Common myeloid progenitor, CD34-positive (primary cell): ENCODE measurements at places on chromosomes 1 and 21.

DNA sequence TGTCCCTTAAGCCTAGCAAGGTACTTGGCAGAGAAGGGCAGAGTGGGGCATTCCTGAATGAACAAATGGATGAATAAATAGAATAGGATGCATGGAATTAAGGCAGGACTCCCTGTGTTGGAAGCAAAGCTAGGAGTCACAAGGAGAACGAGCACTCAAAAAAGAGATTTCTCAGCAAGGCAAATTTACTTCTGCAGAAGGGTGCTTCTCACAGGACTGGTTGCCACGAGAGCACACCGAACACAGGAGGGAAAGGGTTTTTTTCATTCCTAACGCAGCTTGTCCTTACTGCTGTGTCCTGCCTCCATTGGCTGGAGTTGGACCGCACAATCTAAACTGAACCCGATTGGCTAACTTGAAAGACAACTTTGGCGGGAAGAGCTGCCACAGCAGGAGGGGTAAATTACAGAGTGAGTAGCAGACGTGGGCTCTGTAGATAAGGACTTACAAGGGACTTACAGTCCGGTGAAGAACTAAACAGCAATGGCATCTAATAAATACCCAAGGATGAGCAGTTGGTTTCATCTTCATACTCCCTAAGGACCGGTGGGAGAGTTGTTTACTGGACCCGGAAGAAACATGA, 52.4 kb downstream of the KIF26B start:
- DNase-seq: no peak

DNA sequence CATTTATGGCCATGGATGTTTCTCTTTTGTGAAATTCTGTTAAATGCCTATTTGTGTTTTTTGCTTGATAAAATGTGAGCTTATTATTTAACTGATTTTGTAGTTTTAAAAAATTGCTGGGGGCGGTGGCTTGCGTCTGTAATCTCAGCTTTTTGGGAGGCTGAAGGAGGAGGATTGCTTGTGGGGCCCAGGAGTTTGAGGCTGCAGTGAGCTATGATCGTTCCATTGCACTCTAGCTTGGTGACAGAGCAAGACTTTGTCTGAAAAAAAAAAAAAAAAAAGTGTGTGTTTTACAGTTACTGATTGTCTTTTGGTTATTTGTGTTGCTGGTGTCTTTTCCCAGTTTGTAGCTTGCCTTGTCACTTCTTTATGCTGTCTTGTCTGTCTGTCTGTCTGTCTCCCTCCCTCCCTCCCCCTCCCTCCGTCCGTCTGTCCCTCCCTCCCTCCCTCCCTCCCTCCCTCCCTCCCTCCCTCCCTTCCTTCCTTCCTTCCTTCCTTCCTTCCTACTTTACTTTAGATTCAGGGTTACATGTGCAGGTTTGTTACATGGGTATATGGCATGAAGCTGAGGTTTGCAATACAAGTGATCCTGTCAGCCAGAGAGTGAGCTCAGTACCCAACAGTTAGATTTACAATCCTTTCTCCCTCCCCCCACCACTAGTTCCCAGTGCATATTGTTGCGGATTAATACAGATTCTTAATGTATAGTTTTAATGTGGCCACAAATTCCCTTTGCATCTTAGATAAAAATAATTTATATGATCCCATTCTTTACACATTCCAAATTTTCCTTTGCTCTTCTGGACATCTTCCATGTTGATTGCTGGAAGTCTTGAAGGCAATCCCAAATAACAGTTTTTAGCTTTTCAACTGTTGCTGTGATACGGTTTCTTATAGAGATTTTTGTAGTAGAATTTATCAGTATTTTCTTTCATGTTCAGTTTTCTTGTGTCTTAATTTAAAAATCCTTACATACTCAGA, 25.1 kb downstream of the PTBP2 start:
- peak; percentile 12 for DNase-seq

DNA sequence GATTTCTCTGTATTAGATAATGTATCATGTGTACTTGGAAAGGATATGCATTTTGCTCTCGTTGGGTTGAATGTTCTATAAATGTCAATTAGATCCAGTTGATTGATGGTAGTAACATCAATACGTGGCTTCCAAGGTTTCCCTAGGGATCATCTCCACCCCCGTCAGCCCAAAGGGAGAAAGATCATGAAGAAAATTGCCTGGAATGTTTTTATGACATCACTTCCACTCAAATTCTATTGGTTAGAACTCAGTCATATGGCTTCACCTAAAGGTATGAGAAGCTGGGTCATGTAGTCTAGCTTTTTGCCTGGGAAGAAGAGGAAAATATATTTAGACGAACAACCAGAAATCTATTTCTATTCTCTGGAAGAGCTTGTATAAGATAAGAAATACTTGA, at the start of gene C1orf185:
Gene C1orf185, plus strand, starts transcription at position 253 of the 400 bp plus-strand sequence. Its CDS starts 6 bp downstream, at position 259.
- no peak for DNase-seq

DNA sequence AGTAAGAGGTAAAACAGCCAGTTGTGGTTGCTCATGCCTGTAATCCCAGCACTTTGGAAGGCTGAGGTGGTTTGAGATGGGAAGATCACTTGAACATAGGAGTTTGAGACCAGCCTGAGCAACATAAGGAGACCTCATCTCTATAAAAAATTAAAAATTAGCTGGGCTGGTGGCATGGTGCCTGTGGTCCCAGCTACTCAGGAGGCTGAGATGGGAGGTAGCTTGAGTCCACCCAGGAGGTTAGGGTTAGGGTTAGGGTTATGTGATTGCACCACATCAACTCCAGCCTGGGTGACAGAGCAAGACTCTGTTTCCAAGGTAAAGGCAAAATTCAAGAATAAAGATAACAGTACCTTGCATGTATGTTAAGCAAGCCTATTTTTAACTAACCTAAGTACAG, 3.5 kb downstream of the SAMSN1 start:
- DNase-seq: no peak

GRCh38 chr1:57082711-57083439, 117.1 kb upstream of the C8B start:
- DNase-seq: no peak

DNA sequence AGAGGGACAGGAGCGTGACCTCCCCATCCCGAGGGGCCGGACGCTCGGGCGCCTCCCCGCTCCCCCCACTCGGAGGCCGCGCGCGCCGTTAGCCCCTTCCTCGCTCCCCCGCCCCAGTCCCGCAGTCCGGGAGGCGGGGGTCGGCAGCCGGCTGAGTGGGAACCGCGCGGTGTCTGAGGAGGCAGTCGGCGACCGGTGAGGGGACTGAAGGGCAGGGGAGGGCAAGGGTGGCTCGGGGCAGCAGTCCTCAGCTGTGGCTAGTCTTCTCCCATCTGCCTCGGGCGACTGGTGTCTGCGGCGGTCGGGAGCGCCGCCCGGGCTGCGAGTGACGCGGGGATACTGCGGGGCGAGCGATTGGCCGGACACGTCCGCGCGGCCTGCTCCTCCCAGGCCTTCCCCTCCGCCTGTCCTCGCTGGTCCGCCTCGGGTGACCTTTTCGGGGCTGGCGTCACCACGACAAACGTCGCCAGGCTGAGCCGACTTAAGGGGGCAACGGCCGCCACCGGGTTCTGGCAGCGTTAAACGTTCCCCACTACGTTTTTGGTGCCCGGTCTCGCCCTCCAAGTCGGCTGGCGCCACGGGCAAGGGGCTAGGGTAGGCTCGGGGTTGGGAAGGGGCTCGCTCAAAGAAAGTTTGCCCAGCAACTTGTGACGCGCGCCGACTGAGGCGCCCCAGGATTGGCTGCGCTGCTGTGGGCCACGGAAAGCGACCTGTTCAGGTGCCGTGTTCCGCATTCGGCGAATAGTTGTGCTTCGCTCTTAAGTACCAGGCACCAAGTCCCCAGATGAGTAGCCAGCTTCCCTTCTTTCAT, 538 bp downstream of the ZNF672 start:
- peak; percentile 92 for DNase-seq

DNA sequence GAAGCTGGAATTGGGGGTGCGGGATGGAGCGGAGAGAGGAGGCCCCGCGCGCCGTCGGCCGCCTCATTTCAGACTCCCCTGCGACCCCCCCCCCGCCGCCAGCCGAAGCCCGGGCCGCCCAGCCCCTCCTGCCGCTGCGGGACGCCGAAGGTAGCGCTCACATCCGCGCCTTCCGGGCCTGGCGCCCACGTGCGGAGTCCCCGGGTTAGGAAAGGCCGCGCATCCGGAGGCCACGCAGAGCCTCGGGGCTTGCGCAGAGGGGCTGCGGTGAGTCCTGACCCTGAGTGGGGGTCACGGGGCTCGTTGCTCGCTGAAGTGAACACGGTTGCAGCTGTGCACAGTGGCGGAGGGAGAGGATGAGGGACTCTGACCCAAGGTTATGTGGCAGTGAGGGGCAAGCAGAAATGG, 552 bp upstream of the ZNF496 start:
- DNase-seq: no peak

GRCh38 chr1:90761156-90761555, 44.1 kb upstream of the BARHL2 start:
- DNase-seq: no peak

- no peak for DNase-seq
Measured at GRCh38 chr1:245428681-245429080, 273.9 kb downstream of the KIF26B start.

GRCh38 chr1:4224684-4225467, 324.8 kb upstream of the C1orf174 start:
- no peak for DNase-seq

DNA sequence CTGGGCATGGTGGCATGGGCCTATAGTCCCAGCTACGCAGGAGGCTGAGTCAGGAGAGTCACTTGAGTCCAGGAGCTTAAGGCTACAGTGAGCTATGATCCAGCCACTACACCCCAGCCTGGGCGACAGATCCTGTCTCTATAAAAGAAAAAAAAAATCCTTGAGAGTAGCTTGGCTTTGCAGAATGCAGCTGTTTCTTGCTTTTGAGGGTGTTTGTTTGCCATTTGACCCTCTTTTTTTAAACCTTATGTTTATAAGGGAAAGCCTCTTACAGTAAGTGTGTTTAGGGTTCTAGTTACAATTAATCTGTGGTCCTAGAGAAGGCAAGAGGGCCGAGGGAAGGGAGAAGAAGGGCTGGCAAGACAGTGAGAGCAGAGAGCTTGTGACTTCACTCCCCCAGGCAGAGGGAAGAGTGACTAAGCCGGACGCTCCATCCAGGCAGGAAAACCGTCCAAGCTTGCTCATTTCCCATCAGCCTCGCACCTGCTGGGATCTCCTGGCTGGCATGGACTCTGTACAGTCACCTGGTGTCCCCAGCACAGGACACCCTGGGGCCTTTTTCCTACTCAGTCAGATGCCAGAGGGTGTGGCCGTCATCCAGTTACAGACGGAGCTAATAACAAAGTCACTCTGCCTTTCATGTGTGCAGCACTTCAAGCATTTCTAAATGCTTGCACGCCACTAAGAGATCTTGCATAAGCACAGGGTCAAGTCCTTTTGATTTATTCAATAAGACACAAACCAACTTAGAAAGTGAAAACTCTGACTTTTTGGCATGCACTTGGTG, 55.5 kb upstream of the PSEN2 start:
- DNase-seq: no peak

- no peak for DNase-seq
Measured at GRCh38 chr1:75727571-75727970, 3.1 kb downstream of the ACADM start.

DNA sequence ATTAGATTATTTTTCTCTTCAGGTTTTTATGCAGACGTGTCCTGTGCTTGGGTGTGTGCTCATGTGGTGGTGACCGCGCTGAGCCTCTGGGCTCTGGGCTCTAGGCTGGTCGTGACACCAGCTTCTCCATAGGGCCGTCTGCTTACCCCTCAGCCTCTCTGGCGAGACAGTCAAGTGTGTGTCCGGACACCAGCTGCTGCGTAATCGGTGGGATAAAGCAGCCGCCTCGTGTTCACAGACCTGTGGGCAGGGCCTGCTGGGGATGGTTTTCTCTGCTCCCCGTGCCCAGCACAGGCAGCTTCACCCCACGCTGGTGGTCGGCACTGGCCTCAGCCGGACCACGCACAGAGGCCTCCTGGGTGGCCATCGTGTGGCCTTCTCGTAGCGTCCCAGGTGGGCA, 33.6 kb upstream of the DIP2A start:
- no peak for DNase-seq

GRCh38 chr1:147109041-147109440, 63.2 kb downstream of the PRKAB2 start:
- no peak for DNase-seq

DNA sequence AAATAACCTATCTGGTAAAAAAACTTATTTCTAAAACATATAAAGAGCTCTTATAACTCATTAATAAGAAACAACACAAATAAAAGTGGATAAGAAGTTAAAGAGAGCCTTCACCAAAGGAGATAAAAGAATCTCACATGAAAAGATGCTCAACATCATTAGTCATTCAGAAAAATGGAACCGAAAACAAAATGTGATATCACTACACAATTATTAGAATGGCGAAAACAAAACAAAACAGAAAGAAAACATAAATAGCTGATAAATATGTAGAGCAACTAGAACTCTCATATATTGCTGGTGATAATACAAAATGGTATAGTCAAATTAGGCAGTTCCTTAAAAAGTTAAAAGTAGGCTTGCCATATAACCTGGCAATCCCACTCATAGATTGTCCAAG, 1109.3 kb downstream of the PLA2G4A start:
- no peak for DNase-seq

GRCh38 chr1:247373721-247374141, 42.1 kb upstream of the ZNF496 start:
- peak; percentile 76 for DNase-seq

- no peak for DNase-seq
Measured at GRCh38 chr1:175579956-175580750, 163.2 kb downstream of the TNR start.

DNA sequence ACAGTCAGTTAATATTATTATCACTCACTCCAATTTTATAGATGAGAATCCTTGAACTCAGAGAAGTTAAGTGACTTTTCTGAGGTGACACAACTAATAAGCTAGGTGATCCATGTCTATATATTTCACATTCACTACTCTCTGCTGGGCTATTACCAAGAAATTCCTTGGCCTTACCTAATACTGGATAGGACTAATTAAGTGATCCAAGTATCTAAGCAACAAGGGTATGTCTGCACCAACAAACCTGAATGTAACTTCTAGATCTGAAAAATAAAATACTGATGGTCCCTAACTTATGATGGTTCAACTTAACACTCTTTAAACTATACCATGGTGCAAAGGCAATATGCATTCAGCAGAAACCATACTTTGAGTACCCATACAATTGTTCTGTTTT, 14.8 kb upstream of the CASQ2 start:
- DNase-seq: no peak

GRCh38 chr1:24501371-24502064, 1.1 kb upstream of the RCAN3 start:
- DNase-seq: no peak

- DNase-seq: no peak
Measured at GRCh38 chr1:47405697-47406096, 10.4 kb upstream of the FOXE3 start.

- DNase-seq: no peak
Measured at GRCh38 chr1:171139890-171140289, 45.2 kb upstream of the FMO2 start.

- DNase-seq: no peak
Measured at GRCh38 chr1:175918364-175918801, 175.0 kb upstream of the TNR start.
